ENCODE measurements at places on chromosomes 12 and 14.

GRCh38 chr12:19390051-19390598, 49.2 kb upstream of the AEBP2 start:
- DNase-seq: no peak

DNA sequence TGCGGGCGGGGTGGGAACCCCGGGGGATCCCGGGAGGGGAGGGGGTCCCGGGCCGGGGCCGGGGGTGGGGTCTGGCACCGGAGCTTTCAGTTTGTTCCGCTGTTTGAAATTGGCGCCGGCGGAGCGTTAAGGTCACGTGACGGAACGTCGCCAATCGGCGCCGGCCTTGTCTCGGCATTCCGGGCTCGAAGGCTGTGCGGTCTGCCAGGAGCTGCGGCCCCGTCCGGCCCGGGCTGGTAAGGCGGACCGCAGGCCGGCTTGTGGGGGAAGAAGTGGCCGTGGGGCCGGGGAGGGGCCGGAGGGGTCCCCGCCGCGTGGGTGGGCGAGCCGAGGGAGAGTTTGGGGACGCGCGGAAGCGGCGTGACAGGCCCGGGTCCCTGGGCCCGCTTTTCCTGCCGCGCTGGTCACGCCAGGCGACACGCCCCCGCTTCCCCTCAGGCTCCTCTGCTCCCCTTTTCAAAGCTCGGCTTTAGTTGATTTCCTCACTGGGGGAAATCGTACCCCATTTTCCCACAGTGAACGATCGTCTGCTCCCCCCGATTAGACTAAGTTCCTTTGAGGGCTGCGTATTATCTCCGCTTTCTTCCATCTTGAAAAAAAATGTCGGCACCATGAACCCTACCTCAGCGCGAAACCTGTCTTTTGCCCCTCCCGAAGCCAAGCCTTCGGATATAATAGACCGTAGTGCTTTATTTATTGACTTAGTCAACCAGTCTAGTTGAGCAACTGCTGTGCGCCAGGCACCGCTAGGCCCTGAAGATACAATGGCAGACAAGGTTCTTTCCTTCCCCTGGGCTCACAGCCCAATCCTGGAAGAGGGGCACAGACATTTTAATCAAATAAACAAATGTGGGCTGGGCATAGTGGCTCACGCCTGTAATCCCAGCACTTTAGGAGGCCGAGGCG, at the start of the genes FOXM1 and RHNO1:
Gene FOXM1, minus strand, starts transcription at position 128 of the 906 bp plus-strand sequence. CDS start 2,696 bp downstream, outside the sequence.
Gene RHNO1, plus strand, starts transcription at position 177 of the 906 bp plus-strand sequence. CDS start 8,144 bp downstream, outside the sequence.
- peak; percentile 91 for DNase-seq

DNA sequence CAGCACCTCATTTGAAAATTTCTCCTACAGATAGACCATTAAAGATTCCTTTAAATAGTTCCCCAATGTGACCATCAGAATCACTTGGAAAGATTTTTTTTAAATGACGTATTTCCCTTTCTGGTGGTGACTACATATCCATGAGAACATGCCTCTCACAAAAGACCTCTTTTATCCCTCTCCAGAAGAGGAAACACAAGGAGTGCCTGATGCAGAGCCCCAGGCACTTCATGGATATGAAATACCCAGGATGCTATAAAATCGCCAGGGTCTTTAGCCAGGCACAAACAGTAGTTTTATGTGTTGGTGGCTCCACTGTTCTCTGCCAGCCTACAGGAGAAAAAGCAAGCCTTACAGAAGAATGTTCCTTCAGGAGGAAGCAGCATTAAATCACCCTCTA, 97.1 kb downstream of the ETNK1 start:
- DNase-seq: no peak

DNA sequence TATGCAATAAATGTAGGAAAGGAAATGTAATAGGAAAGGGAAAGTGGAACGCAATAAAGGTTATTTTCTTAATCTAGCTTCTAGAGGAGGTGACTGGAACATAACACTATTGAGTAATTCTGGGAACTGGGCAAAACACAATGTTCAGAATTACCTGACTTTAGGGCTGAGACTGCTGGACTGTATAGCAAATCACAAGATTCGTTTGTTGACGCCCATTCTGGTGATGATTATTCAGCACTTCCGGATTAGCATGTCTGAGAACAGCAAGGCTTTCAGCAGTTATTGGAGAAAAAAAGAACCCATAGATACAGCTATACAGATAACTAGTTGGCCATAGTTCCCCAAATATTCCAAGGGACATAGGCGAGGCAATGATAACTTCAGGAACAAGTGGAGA, 2.3 kb upstream of the KLRD1 start:
- DNase-seq: no peak

- DNase-seq: no peak
Measured at GRCh38 chr14:98176892-98177291, 1095.1 kb downstream of the BCL11B start.

DNA sequence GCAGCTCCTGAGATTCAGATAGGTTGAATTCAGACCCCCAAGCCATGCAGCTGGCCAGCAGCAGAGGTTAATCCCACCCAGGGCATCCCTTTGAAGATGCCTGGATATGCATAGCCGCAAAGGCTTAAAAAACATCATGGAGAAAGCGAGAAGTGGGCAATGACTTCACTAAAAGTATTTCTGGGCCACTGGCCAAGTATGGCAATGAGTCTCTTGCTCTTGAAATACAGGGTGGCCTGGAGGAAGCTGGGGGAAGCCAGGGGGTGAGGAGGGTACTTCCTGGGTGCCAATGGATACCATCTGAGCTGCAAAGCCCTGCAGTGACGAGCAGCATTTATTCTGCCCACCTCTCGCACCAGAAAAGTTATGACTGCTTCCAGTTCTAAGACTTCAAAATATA, 539.3 kb upstream of the TBX3 start:
- no peak for DNase-seq

GRCh38 chr14:24984846-24985589, 64.9 kb downstream of the STXBP6 start:
- no peak for DNase-seq

GRCh38 chr12:71591601-71592000, 72.0 kb downstream of the ZFC3H1 start:
- DNase-seq: no peak

- no peak for DNase-seq
Measured at GRCh38 chr12:29208060-29208459, 59.0 kb downstream of the FAR2 start.

- DNase-seq: no peak
Measured at GRCh38 chr12:65960820-65961189, 136.5 kb downstream of the HMGA2 start.

DNA sequence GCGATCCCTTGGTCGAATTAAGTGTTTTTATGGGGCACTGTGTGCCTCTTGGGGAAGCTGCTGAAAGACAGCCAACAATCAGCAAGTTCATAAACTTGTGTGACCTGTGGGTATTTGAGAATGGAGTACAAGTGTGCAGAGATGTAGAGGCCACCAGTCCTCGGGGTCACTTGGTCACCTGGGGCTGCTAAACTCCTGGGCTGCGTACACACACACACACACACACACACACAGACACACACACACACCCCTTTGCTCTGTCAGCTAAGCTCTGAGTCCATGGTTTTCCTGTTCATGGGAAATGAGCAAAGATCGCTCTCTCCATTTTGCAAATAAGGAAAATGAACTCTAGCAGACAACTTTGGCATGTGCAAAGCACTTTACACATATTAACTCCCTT, 24.5 kb downstream of the DYRK4 start:
- no peak for DNase-seq

DNA sequence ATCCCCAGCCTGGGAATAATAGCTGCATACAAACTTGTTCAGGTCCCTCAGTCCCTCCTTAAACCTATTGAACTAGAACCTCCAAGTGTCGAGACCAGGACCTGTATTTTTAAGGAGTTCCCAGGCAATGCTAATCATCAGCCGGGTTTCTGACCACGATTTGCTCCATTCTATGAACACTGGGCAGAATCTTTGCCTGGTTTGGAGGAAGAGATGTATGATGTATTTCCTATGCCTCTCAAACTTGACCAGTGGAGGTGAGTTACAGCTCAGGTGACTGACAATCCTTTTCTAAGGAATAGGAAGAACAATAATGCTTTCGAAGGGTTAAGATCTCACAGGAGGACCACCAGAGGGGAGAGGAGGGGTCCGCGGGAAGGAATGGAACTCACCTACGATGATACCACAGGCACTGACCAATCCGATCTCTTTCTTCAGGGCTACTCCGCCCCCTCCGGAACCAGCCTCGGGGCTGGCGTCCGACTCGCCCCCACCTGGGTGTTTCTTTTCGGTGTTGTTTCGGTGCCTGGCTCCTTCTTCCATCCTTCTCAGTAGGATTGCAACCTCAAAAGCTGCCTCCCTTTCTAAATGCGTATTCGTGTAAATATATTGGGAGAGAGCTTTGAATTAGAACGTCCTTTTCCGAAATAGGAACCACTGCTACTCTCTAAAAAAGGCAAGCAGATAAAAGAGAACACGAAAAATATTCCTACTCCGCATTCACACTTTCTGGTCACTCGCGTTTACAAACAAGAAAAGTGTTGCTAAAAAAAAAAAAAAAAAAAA, 895 bp downstream of the SLC7A8 start:
- DNase-seq: peak; percentile 49

- DNase-seq: no peak
Measured at GRCh38 chr14:99688629-99689028, 4.5 kb downstream of the CYP46A1 start.

DNA sequence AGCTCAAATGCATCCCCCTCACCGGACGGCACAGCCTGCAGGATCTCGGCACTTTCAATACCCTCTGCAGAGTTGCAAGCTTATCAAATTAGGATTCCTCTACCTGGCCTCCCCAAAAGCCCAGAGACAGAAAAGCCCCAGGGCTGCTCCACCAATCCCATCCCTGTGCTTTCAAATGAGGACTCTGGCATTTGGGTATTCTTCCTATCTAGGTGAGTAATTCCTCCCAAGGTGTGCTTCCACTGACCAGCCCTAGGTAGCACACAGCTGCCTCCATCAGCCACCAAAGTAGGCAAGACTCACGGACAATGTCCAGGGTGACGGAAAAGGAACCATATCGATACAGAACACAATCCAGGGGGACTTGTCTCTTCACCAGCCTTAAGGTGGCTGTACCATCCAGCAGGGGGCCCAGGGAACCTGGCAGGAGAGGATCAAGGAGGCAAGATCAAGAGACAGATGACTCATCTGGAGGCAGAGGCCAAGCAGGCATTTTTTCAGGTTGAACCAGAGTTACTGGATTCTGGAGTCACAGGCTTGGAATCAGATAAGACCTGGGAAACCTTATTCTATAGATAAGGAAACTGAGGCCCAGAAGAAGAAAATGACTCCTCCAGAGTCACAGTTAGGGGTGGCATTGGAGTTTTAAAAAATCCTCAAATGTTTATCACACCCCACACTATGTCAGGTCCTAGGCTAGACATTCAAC, 9.9 kb downstream of the PMEL start:
- peak; percentile 74 for DNase-seq

GRCh38 chr14:73227812-73228781, 9.2 kb upstream of the PAPLN start:
- DNase-seq: no peak

DNA sequence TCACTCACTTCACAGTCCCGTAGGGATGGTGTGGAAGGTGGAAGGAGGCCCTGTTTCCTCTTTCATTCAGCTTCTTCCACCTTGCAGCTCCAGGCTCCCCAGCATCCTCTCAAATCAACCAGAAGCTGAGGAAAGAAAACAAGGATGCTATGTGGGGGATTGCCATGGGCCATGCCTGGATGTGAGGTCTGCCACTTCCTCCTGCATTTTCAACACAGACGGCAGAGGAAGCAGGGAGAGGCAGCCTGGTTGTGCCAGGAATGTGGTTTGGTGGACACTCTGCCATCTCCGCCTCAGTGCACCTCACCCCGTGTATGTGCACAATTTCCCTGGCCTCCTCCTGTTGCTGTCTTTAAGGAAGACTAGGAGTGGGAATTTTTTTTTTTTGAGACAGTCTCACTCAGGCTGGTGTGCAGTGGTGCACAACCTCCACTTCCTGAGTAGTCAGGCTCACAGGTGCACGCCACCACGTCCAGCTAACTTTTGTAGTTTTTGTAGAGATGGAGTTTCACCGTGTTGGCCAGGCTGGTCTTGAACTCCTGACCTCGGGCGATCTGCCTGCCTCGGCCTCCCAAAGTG, 99.2 kb downstream of the SLC15A4 start:
- DNase-seq: no peak

GRCh38 chr12:42587601-42588523, 1.7 kb downstream of the PRICKLE1 start:
- DNase-seq: no peak

- no peak for DNase-seq
Measured at GRCh38 chr12:20370866-20371519, 2.7 kb downstream of the PDE3A start.

DNA sequence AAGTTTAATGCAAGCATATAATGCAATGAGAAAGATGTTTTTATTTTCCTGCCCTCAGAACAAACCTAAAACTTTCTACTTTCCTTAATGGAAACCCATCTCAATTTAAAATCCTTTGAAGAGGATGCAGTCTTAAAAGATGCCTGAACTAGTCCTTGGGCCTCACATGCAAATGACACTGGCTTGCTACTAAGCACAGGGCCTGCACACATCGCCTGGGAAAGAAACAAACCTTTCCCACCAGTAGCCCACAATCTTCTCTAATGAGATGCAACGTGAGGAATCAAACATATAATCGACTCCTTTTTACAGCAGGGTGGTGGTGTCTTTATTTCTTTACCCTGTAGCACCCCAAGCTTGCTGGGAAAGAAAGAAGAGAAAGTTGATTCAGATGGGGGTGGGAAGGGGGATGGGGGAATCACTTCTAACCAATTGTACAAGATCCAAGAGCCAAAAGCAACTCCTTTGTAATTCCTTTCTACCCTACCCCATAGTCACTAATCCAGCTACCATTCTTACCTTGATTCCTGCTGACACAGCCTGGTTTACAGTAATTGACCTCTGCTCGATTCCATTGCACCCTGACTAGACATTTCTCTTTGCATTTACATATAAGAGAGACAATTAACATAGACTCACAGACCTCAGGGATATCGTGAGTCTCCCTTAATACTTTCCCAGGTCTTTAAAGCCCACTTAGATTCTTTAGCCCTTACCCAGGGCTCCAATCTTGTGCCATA, 69.5 kb upstream of the FERMT2 start:
- no peak for DNase-seq

- DNase-seq: no peak
Measured at GRCh38 chr12:19243551-19243950, 114.0 kb downstream of the PLEKHA5 start.

DNA sequence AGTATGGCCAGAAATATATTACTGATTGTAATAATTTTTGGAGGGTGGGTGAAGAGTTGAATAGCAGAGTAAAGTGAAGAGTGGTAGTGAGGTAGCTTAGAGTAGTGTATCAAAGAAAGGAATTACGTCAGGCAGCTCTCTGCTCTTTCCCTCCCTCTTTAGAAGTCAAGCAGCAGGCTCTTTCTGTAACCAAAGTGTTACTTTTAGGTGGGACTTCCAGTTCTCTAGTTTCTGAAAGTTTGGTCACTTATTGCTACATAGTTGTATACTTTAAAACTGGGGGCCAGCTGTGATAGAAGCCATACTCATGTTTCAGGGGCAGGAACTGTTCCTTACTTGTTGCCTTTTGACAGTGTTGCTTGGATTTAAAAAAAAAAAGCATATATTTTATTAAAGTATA, 30.6 kb downstream of the ATF7IP start:
- no peak for DNase-seq

- no peak for DNase-seq
Measured at GRCh38 chr12:67394550-67394949, 125.4 kb downstream of the CAND1 start.

GRCh38 chr14:22143363-22143762, 445.7 kb downstream of the DAD1 start:
- no peak for DNase-seq

GRCh38 chr12:7042842-7043241, 17.7 kb upstream of the C1S start:
- DNase-seq: no peak
